Urinary bladder (tissue), 4 donors: ENCODE measurements at places on chromosomes 5 and 9. TPM values are rescaled to one million over a fixed set of nuclear protein-coding genes. Genes with fewer than 3 reads are reported as not detected.

The TNFAIP8 gene
- total RNA-seq, result 49.9 TPM

The ASPN gene
- total RNA-seq, result 298 TPM

The PDCD1LG2 gene
- total RNA-seq, result 0.95 TPM

The IL13 gene
- total RNA-seq, result not detected

The SPATA31A3 gene
- total RNA-seq, result not detected

The KIF4B gene
- 0.05 TPM for total RNA-seq

The ACO1 gene
- 29.6 TPM for total RNA-seq

The IRGM gene
- total RNA-seq, result not detected

The PSD2 gene
- 0.48 TPM for total RNA-seq

The TMEFF1 gene
- 2.0 TPM for total RNA-seq

The CNTNAP3B gene
- 50.2 TPM for total RNA-seq

The ORM2 gene
- not detected for total RNA-seq

The TEX48 gene
- not detected for total RNA-seq

The CAMK2A gene
- total RNA-seq, result 1.8 TPM

The EGFL7 gene
- 43.6 TPM for total RNA-seq

The LHX3 gene
- not detected for total RNA-seq

The LTC4S gene
- total RNA-seq, result 1.8 TPM

The SIL1 gene
- total RNA-seq, result 31.5 TPM

The FAM78A gene
- total RNA-seq, result 3.1 TPM
